ENCODE measurements at places on chromosomes 7 and 10. TPM values are rescaled to one million over a fixed set of nuclear protein-coding genes. Genes with fewer than 3 reads are reported as not detected.

FGFR2 gene
- total RNA-seq = not detected

NCF1 gene
- total RNA-seq = 0.41 TPM

WDR86 gene
- 12.4 TPM for total RNA-seq

TRUB1 gene
- total RNA-seq = 11.5 TPM

ITIH5 gene
- total RNA-seq = not detected

DNA sequence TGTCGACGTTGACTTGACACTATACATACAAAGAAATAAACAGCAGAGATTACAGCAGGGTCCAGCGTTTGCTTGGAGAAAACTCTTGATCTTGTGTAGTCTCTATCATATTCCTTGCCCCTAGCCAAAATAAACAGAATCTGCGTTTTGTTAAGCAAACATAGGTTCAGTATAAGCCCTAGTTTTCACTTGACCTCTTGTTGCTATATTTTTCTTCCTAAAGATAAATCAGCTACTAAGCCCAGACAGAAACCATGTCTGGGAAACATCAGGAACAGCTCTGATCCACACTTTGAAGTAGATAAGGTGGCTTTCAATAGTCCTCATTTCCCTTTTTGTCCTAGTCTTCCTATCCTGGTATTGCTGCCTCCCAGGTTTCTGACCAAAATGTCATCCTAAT is 328.2 kb upstream of the MAGI2 start:
- DNase-seq = no peak

GRCh38 chr10:58050575-58050974 is 217.1 kb downstream of the IPMK start:
- no peak for DNase-seq

DNA sequence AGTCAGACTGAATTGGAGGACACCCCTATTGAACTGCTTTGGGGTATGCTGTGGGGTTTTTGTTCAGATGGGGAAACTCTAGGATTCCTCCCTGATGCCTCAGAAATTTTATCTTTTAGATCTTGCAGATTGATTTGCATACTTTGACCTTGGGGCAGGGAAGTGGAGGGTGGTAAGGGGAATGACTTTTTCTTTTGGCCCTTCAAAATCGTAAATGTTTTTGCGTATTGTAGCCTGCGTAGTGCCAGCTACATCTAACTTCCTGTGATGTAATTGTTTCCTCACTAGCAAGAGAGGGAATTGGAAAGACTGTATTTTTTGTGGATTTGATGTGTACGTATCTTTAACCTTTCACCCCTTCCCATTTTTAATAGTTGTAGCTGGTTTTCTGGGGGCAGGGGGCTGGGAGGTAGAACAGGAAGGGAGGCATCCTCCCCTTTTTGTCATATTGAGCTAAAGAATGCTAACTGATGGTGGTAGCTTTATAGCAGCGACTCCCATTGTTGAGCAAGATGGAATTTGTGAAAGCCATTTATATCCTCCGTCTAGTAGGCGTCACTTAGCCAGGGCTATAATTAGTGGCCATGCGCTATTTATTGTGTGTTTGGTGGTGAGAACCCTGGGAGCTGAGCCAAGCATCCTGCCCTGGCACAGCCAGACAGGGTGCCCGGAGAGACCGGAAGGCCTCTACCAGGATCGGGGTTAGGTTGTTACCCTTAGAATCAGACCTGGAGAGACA is 11.3 kb downstream of the DUSP5 start:
- no peak for DNase-seq

- no peak for DNase-seq
Measured at GRCh38 chr10:100357059-100357858, 10.2 kb downstream of the SCD start.

- no peak for DNase-seq
Measured at GRCh38 chr10:43965033-43965917, 316.6 kb upstream of the ZNF32 start.

DNA sequence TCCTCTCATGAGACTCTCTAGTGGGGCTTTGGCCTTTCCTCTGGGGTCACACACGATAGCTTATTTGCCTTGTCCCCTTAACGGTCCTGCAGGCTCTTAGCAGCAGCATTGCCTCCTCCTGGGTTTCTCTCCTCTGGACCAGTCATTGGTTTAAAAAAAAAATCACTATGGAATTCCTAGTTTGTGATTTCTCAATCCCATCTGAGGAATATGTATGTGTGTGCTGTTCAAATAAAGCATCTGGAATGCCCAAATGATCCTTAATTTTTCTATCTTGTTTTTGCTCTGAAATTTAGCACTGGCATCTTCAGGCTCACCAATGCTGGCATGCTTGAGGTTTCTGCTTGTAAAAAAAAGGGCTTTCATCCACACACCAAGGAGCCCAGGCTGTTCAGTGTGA is 30.5 kb downstream of the ACTA2 start:
- no peak for DNase-seq

GRCh38 chr10:64346389-64346788 is 825.2 kb downstream of the REEP3 start:
- no peak for DNase-seq

DNA sequence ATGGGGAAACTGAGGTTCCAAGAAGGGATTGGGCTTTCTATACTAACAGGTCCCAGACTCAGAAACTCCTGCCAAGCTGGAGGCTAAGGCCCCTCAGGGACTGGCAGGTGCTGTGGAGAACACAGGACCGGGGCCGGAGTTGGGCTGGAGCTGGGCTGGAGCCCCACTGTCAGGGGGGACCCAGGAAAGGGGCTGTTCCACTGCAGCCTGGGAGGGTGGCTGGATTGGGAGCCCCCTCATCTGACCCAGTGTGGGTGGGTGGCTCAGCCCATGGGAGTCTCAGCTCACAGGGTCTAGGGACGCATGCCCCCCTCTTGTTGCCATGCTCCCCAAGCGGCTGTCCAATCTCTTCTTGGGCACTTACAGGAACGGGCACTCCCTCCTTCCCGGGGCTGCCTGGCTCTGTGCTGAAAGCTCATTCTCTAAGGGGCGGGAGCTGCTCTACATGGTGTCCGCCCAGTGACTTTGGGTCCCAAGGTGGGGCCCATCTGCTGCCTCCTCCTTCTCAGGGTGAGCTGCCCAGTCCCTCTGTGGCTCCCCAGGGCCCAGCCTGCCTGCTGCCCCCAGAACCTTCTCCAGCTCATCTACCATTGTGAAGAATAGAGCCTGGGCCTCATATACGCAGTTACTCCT is 126.5 kb downstream of the MYL10 start:
- DNase-seq = no peak

Data from PC-9 (cell line).